ENCODE measurements at places on chromosomes 7 and 10.

DNA sequence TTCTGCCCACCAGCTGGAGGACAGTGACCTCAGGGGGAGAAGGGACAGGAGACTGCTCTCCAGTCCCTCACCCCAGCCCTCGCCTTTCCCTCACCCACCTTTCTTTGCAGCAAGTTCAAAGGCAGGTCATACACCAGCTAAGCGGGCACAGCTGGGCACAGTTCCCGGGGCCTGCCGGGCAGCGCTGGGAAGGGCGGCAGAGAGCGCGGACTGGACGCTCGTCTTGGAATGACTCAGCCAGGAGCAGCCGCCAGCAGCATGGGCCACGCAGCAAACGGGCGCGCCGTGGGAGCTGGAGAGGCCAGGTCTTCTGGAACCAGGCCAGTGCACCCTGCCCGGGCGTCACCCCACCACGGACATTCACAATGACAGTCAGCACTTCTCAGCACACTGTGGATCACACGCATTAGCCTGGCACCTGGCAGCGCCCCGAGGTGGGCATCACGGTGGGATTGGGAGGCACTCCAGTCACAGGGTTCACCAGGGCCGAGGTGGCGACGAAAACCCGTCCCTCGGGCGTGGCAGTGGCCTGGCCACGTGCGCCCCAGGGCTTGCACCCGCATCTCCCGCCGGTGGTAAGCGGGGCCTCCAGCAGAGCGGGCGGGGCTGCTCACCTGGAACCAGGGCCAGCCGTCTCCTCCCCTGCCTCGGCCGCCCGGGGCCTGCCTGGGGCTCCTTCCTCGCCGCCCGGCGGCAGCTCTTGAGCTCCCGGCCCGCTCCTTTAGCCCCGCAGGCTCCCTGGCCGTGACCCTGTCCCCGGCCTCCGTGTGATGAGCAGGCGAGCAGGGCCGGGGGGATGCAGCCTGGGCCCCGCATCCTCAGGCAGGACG lies 29.0 kb upstream of the WDFY4 start:
- DNase-seq, result no peak

DNA sequence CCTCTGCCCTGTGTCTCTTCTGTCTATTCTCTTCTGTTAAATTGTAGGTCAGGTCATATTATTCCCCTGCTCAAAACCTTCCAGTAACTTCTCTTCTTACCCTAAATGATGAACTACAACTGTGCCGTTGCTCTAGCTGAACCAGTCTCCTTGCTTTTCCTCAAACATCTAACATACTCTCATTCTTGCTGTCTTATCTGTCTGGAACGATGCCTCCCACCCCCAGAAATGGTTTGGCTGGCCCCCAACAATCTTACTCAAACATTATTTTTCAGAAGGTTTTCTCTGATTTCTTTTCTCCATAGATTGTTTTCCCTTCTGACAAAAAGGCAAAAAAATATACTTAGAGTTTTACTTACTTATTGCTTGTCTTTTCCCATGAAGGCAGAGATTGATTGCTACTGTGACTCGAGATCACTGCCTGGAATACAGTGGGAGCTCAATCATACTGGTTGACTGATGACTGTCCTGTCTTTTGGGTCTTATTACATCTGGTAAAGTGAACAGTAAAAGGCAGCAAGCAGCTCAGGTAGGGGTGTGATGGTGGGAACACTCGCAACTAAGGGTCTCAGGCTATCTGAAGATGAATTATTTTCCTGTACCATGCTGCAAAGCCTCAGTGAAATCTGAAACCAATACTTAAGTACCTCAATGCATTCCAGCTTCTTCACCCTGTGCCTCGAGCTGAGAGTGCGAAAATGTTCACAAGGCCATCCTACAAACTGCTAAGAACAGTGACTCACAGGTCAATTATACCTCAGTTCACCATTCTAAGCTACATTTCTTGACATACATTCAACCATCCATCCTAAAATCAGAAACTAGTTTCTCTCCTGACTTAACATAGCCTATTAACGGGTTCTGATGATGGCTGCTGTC lies 67.6 kb downstream of the DNMBP start:
- DNase-seq, result no peak

DNA sequence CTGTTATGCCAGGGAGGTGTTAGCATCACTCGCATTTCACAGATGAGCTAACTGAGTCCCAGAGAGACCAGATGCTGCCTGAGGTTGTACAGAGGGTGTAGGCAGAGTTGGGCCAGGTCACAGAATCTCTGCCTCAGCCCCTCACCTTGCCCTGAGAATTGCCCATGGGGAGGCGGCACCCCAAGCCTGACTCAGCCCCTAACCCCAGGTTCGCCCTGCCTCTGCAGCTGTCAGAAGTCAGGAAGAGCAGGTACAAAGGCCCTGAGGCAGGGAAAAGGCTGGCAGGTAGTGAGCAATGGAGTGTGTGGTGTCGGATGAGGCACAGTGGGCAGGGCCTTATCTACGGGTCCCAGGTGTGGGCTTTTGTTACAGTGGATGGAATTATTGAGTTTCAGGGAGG lies 79.4 kb downstream of the MYL10 start:
- DNase-seq, result no peak

GRCh38 chr7:17275749-17276671 lies 22.4 kb upstream of the AHR start:
- DNase-seq, result peak; percentile 79

GRCh38 chr10:129660569-129660968 lies 193.5 kb downstream of the MGMT start:
- no peak for DNase-seq

All from AG04450 (cell line).